Stimulated activated CD4-positive, alpha-beta T cell treated with anti-CD3 and anti-CD28 coated beads, Interleukin-12 subunit alpha, Interleukin-12 subunit beta, amount 100 ng/mL, for 24 hours (primary cell): ENCODE measurements at places on chromosomes 7 and 10.

DNA sequence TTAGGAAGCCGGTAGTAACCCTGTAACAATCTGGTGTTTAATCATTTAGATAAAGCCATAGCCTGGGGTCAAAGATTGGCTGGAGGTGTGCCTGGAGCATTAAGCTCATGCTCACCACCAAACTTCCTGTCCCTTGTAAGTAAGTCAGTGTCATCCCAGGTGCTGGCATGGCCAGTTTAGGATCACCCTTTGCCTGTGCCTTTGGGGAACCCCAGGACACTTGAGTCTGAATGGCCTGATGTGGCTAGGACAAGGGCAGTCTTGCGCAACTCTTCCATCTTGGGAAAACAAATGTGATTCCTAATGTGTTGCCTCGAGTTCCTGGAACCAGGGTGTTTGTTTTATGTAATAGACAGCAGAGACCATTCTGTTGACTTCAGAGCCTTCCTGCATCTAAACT is 154.8 kb downstream of the GRK5 start:
- DNase-seq = no peak

GRCh38 chr7:139299296-139299695 is 41.8 kb upstream of the FMC1 start:
- no peak for DNase-seq

GRCh38 chr7:14083761-14084160 is 94.3 kb upstream of the ETV1 start:
- DNase-seq = no peak

- DNase-seq = no peak
Measured at GRCh38 chr7:152541892-152542291, 106.1 kb upstream of the KMT2C start.

- no peak for DNase-seq
Measured at GRCh38 chr10:118708571-118708970, 46.2 kb downstream of the CACUL1 start.

DNA sequence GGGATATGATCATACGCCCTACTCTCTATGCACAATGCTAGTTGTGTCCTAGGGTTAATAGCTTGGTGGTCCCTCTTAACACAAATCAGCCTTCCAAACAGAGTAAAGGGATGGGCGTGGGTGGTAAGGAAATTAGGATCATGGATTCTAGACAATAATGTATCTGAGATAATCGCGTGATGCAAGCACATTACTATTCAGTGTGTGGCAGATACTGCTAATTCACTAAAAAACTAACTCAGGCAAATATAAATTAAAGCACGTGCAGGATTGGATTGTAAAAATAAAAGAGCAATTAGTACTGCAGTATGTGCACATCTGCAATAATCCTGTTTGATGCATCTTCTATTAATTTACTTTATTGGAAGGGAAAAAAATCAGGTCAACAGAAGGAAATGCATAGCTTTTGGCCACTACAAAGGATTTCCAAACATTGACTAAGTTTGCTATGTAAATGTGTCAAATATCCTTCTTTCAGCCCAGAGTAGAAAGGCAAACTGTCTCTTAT is 22.0 kb downstream of the TWIST1 start:
- DNase-seq = no peak

GRCh38 chr10:122650331-122650730 is 49.3 kb downstream of the C10orf120 start:
- DNase-seq = no peak

DNA sequence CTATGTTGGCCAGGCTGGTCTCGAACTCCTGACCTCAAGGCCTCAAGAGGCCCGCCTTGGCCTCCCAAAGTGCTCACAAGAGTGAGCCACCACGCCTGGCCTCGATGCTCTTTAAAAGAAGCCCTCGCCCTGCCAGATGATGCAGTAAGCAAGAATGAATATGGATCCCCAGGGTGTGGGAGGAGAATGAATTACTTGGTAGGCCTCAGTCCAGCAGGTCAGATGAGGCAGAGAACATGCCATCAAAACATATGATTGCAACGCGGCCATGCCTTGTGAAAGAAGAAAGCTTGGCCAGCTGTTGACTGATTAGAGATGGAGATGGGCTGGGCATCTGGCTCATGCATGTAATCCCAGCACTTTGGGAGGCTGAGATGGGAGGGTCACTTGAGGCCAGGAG is 68.7 kb downstream of the CAMK1D start:
- DNase-seq = no peak

DNA sequence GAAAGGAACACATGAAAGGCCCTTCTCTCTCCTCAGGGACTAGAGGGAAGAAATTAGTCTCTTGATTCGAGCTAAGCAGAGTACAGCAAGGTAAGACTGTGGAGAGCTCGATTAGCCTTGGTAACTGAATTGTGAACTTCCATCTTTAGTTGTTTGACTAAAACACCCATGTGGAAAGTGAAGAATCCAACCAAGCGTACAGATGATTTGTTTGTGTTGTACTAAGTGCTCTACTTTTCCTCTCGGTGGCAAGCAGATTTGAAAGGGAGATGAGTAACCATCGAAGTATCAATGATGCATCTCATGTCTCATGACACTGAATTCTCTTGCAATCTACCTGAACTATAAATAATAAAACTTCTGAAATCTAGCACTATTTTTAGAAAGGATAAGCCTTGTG is 80.7 kb downstream of the FZD1 start:
- no peak for DNase-seq

GRCh38 chr10:62655337-62655994 is 149.1 kb upstream of the ADO start:
- DNase-seq = no peak

DNA sequence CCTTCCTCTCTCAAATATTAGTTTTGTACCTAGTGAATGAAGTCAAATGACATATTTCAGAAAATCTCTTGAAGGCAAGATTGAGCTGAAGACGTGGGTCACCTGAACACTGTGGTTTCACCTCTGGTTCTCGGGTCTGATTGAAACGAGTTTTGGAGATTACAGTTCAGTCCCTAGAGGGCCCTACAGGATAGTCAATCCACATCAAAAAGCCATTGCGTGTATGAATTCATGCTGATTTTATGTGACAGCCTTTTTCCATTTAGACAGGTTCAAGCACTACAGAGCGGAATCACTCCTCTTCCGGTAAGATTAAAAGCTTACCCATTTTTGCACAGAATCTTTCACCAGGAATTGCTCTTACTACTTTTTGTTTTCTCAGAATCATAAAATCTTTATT is 62.2 kb downstream of the VIM start:
- no peak for DNase-seq

DNA sequence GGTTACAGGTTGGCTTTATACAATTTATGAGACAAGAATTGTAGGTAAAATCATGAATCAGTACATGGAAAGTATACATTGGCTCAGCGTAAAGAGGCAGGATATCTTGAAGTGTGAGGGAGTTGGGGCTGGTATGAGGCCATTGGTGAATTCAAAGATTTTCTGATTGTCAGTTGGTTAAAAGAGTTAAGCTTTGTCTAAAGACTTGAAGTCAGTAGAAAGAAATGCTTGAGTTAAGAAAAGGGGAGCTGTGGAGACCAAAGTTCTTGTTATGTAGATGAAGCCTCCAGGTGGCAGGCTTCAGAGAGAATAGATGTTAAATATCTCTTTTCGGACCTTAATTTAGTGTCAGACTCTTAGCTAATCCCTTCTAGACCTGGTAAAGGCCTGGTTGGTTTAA is 341.0 kb downstream of the GALNT17 start:
- no peak for DNase-seq

DNA sequence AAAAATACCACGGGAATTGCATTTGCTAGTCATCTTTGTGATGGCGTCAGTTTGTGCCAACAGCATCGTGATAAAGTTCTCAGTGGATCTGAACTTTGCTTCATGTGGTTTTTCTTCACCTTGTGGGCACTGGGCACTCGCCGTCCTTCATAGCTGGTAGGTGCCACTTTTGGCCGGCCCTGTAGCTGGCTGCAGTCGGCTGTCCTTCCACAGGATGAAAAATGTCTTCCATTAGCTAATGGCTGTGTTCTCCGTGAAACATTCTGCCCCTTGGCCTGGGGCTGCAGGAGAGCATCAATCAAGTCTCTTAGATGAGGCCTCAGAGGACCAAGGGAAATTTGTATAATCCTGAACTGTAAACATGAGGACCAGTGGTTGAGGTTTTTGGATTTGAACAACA is 145.3 kb downstream of the DYNC1I1 start:
- no peak for DNase-seq

- DNase-seq = no peak
Measured at GRCh38 chr10:91540733-91541132, 92.1 kb downstream of the PPP1R3C start.

GRCh38 chr7:16066805-16067459 is 354.4 kb downstream of the CRPPA start:
- DNase-seq = no peak

DNA sequence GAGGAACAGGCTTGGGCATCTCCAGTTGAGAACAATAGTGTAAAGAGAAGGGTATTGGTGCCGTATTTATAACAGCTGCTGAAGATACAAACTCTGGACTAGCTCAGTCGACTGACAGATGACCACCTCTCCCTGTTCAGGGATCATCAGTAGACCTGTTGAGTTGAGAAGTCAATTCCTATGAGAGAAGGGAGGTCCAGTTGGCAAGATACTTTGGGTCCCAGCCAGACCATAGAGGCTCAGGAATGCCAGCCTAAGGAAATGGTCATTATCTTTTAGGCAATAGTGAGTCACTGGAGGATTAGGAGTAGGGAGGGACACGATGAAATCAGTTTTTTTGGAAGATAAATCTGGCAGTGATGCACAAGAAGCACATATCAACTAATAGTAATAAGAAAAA is 202.9 kb downstream of the TRIL start:
- no peak for DNase-seq

- DNase-seq = no peak
Measured at GRCh38 chr7:87058744-87059524, 520 bp downstream of the ELAPOR2 start.

GRCh38 chr7:158581440-158582088 is 6.1 kb downstream of the PTPRN2 start:
- no peak for DNase-seq

DNA sequence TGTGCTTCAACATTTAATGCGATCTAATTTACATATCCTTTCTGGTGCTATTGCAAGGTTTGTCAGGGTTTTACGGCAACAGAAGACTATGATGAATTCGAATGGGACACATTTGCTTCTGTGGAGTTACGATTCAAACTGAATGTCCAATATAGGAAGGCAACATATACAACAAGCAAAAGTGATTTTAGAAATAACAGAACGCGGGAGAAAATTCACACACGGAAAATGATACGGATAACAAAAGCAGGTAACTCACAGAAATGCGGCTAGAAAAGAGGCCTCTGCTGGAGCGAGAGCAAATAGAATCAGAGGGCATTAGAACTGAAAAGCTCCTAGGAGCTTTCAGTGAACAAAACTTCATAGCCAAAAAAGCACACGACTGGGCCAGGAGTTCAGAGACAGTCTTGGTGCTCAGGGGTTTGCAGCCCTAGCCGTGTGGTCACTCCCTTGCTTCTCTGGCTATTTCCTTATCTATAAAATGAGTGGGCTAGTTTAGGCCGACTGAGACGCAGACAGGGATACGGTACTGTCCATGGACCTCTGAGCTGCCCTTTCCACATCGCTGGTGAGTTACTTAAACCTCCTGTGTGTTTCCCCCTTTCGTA is 557 bp upstream of the TAX1BP1 start:
- DNase-seq = peak; percentile 0

DNA sequence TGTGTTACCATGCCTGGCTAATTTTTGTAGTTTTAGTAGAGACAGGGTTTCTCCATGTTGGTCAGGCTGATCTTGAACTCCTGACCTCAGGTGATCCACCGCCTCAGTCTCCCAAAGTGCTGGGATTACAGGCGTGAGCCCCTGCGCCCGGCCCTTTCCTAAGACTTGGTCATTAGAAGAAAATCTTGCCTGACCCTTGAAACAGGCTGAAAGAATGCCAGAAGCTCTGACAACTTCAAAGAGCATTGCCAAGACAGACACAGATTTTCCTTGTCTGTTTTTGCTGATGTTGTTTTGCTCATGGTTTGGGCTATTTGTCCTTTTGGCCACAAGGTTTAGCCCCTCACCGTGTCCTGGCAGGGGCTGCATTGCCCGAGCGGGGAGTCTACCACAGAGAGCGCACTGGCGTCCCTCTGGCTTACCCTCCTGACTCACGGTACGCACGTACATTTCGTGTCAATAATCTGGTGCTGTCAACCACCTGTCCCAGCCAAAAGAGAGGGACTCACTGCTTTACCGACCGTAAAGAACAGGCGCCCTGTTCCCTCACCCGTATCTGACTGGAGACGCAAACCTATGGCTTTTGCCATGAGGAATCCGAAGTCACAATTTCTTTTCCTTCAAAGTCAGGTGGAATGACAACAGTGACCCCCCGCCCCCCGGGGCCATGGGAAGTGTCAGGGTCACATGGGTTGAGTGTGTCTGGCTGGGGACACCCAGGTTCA is 10.1 kb upstream of the INPP5A start:
- no peak for DNase-seq

DNA sequence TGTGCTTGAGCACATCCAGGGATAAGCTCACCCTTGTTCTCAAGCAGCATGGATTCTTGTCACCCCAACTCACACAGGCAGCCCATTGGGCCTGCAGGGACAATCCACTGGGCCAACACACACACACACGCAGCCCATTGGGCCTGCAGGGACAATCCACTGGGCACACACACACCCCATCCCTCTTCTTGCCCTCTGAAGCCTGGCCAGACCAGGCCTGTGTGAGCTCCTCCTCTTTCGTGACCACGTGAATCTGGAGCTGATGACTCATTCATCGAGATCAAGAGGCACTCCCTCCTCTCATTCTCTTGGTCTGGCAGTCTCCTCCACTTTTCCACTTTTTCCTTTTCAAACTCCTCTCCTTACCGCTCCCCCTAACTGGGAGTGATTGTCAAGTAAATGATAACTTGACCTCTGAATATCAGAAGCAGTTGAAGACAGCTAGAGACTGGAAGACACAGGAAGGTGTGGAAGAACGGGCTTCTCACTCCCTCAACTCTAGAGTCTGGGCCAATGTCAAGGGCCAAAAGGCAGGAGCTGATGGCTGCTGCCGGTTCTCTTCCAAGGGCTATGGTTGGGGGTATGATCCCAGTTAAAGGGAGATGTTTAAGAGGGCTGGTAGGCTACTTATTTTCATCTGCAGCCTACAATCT is 89.7 kb downstream of the HIPK2 start:
- no peak for DNase-seq

GRCh38 chr7:41027428-41028115 is 675.3 kb downstream of the INHBA start:
- DNase-seq = no peak

- DNase-seq = no peak
Measured at GRCh38 chr7:55016061-55016745, 2.6 kb upstream of the EGFR start.

DNA sequence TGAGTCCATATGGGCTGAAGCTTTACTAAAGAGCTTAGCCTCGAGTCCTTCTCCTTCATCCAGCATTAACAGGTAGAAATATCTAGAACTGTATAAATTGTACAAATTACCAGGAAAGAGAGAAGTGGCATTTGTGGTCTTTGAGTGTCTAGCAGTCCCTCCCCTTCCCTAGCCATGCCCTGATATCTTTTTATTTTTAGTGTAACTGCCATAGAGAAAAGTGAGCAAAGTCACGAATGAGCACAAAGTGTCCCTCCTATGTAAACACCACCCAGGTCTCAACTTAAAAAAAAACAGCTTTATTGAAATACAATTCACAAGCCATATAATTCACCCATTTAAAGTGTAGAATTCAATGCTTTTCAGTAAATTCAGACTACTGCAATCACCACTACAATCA is 339.0 kb upstream of the ZMIZ1 start:
- DNase-seq = no peak

- no peak for DNase-seq
Measured at GRCh38 chr7:110541962-110542361, 549.0 kb upstream of the LRRN3 start.
